ENCODE measurements at places on chromosomes 11 and 22.

GRCh38 chr22:30427871-30428270, 2.3 kb downstream of the MTFP1 start:
- no peak for DNase-seq

- DNase-seq: no peak
Observed at GRCh38 chr22:23915290-23915689, 21.1 kb downstream of the MIF start.

GRCh38 chr11:7414973-7415817, 70.1 kb upstream of the OLFML1 start:
- no peak for DNase-seq

DNA sequence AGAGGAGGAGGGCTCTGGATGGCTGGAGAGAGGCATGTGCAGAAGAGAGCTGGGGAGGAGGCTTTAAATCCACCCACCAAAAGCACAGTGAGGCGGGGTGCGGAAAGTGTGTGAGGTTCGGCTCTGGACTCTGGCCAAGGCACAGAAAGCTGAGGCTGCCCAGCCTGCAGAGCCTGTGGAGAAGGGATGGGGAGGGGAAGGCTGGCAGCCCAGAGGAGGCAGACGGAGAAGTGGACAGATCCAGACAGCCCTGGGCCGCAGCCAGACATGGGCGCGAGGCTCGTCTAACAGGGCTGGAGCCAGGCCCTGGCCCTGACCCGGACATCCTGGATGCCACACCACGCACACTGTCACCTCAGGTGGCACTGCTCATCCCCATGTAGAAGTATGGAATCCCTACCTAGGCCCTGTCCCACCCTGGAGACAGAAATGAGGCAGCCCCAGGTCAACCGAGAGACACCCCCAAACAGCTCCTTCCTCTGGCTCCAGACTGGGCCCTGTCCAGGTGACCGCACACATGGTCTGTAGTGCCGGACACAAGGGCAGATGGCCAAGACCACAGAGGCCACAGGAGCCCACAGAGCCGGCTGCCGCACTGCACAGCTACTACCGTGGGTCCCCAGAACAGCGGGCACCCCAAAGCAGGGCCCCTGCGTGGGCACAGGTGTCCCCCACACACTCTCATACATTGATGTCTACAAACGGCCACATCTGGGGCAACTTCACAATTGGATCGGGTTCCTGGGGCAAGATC, 16.6 kb upstream of the MOB2 start:
- no peak for DNase-seq

DNA sequence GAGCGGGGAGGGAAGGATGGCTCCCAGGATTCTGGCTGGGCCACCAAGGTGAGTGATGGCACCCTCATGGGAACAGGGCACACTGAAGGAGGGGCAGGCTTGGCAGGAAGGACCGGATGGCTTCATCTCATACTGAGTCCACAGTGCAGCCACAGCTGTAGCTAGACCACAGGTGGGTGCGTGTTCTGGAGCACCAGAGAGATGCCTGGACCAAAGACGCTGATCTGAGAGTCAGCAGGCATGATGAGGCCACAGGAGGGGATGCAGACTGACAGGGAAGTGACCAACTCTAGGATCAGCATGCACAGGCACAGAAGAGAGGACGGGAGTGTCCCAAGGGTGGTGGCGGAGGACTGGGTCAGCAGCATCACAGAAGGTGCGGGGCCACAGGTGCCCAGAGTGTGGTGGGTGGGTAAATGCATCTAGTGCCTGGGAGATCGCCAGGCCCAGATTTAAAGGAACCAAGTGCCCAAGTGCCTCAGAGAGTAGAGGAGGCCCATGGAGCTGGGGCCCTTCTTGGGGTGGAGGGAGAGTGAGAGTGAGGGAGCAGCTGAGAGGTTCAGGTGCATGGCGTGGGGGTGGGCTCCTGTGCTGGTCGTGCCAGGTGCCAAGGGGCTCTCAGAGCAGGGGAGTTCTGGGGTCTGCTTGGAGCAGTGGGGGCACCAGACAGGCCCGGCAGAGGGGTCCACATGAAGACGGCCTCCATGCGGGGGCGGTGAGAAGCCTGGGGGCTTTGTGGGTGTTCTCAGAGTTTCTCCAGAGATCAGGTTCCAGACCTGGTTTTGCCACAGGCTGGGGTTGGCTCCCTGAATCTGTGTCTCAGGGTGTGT, 113.7 kb downstream of the CEP164 start:
- no peak for DNase-seq

GRCh38 chr11:2943711-2944118, 14.5 kb upstream of the PHLDA2 start:
- DNase-seq: peak; percentile 32

- no peak for DNase-seq
Observed at GRCh38 chr11:69817265-69818230, 1.7 kb downstream of the FGF3 start.

DNA sequence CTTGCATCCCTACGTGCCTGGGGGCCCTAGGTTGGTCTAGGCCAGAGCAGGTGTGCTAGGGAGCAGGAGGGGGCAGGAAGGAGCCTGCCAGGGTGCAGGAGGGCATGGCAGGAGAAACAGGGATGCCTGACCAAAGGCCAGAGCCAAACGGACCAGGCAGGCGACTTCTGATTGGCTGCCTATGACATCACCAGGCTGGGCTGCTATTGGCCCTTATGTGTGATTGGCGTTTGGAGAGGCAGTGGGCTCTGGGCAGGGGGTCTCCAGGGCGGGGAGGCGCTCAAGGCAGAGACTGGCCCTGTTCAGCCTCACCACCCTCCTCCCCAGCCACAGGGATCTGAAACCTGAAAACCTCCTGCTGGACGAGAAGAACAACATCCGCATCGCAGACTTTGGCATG, 44.4 kb downstream of the MOB2 start:
- DNase-seq: no peak

- DNase-seq: no peak
Observed at GRCh38 chr11:68661014-68661413, 23.3 kb upstream of the GAL start.

DNA sequence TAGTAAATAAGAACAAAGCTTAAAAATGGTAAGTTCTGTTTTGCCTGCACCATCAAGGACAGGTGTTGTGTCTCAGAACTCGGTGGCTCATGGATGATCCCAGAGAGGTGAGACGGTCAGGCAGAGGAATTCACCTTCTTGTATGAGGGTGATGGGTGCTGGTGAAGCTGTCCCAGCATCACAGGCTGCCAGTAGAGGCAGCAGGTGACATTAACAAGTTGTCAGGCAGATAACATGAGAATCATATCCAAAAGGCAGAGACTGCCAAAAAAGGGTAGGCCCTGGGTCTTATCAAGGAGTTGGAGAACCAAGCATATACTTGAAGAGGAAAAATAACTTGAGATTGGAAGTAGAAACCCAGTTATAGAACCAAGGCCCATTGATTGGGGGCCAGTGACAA, 437.8 kb downstream of the DYNC2H1 start:
- no peak for DNase-seq

DNA sequence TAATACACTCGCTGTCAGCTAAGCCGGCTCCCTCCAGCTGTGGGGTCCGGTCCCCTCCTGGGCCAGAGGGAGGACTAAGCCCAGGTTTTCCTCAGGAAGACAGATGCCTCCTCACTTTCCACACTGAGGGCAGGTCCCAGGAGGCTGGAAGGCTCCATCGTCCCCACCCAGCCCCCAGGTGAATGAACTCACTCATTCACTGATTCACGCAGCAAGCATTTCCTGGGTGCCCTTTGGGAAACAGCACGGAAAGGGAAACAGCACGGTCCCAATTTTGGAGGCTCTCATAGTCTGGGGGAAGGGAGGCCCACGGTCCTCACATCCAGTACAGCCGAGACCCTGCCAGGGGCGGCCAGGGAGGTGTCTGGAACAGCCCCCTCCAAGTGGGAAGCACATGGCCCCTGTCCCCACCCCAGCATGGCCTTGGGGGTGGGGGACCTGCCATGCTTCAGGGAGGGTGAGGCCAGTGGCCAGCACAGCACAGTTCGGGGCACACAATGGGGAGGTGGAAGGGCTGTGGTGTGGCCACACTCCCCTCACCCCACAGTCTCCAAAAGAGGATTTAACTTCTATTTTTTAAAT, 9.3 kb upstream of the TH start:
- DNase-seq: no peak

- peak; percentile 67 for DNase-seq
Observed at GRCh38 chr22:49305214-49305965, 522.3 kb downstream of the BRD1 start.

- peak; percentile 53 for DNase-seq
Observed at GRCh38 chr11:20156876-20157613, 3.2 kb downstream of the DBX1 start.

GRCh38 chr11:93017821-93018690, 48.6 kb downstream of the MTNR1B start:
- DNase-seq: no peak

GRCh38 chr11:68841718-68842426, at the start of gene CPT1A:
TSS of gene CPT1A (minus strand) at chr11:68841916. CDS start at chr11:68815474, 26,442 bp downstream.
- peak; percentile 93 for DNase-seq
